ENCODE measurements at places on chromosomes 5 and 9. TPM values are rescaled to one million over a fixed set of nuclear protein-coding genes. Genes with fewer than 3 reads are reported as not detected.

DNA sequence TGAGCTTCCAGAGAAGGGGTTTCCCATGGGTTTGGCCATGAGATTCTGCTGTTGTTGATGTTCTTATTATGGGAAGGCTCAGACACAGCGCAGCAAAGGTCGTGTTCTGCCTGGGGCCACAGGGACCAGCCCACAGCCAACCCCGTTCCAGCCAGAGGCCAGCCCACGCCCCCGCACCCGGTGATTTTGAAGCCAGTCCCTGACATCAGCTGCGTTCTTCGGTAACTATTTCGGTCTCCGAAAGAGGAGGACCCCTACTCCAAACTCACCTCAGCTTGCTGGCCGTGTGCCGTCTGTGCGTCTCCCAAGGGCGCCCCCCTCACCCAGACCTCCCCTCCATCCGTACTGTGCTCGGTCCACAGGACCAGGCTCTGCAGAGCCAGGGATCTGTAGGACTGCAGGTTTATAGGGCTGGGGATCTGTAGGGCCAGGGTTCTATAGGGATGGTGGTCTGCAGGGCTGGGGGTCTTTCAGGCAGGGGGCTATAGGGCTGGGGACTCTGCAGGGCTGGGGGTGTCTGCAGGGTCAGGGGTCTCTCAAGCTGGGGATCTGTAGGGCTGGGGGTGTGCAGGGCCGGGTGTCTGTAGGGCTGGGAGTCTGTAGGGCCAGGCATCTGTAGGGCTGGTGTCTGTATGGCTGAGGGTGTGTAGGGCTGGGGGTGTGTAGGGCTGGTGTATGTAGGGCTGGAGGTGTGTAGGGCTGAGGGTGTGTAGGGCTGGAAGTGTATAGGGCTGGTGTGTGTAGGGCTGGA lies 11.8 kb downstream of the COL5A1 start:
- no peak for DNase-seq

DNA sequence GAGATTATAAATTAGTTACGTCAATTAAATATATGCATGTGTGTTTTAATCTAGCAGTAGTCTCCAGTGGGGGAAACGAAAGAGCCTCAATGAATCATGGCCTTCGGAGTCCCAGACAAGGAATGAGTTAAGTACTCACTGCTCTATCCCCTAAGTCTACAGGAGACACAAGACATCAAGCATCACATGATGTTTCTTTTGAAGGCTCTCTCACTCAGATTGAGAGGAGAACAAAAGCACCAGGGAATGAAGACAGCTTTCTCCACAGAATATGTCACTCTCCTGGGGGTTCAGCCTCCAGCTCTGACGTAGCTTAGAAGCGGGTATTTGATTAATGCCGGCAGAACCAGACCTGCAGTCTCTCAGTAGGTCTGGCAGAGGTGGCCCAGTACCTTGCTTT lies 381.4 kb downstream of the ACTL7B start:
- no peak for DNase-seq

DNA sequence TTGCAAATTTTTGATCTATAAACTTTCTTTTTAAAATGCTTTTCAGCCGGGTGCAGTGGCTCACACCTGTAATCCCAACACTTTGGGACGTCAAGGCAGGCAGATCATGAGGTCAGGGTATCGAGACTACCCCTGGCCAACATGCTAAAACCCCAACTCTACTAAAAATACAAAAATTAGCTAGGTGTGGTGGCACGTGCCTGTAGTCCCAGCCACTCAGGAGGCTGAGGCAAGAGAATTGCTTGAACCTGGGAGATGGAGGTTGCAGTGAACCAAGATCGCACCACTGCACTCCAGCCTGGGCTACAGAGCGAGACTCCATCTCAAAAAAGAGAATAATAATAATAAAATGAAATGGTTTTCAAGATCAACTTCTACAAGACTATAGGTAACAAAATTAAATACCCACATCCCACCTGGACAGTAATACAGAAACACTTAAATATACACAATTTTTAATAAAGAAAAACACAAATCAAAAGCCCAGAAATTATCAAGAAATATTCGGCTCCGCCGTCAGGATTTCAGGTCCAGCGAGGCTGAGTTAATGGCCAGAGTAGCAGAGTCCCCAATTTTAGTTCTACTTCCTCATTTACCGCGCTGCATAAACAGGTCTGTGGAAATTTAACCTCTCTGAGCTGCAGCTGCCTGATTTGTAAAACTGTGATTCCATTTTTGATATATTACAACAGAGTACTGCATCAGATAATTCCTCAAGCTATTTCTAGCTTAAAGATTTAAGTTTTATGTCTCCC lies 4.0 kb downstream of the TUT7 start:
- DNase-seq = no peak

Gene UNC13B
- polyA plus RNA-seq = 92.4 TPM

Gene SAPCD2
- 8.5 TPM for polyA plus RNA-seq

Gene PAEP
- polyA plus RNA-seq = not detected

DNA sequence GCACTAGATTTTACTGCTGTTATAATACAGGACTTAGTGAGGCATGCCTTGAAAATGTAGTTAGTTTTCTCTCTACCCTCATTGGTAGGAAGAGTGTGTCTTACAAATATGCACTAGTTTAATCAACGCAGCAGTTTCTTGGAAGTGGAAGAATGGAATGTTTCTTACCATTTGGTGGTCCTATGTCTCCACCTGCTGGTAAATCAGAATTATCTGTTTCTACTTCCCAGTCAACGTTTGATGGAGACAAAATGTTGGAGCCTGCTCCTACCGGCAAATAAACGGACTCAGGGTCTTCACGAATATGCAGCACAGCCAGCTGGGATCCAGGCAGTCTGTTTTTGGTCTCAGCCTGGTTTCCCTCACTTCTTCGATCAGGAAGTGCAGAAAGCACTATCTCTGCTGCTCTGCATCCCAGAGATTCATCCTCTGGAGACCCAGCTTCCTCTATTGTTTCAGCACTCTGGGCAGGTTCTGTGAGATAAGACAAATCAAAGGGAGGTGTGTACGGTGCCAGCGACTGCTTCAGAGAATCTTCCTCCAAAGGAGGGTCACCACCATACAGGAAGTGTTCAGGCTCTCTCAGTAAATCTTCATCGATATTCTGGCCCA lies 59.5 kb upstream of the PCA3 start:
- DNase-seq = peak; percentile 87

DNA sequence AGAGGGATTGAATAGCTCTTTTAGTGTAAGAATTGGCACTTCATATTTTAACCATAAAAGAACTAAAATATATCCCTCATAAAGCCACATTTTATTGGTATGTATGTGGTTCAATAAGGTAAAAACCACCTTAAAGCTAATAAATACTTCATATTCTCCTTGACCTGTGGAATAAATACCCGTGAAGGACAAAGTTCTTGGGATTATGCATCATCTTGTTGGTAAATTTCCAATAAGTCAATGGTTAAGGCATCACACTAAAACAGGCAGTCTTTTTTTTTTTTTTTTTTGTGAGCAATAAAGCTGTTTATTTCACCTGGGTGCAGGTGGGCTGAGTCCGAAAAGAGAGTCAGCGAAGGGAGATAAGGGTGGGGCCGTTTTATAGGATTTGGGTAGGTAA lies 161.9 kb downstream of the SNCAIP start:
- DNase-seq = no peak

Gene ELL2
- polyA plus RNA-seq = 25.3 TPM

- no peak for DNase-seq
Observed at GRCh38 chr9:117247266-117247665, 167.6 kb downstream of the ASTN2 start.

DNA sequence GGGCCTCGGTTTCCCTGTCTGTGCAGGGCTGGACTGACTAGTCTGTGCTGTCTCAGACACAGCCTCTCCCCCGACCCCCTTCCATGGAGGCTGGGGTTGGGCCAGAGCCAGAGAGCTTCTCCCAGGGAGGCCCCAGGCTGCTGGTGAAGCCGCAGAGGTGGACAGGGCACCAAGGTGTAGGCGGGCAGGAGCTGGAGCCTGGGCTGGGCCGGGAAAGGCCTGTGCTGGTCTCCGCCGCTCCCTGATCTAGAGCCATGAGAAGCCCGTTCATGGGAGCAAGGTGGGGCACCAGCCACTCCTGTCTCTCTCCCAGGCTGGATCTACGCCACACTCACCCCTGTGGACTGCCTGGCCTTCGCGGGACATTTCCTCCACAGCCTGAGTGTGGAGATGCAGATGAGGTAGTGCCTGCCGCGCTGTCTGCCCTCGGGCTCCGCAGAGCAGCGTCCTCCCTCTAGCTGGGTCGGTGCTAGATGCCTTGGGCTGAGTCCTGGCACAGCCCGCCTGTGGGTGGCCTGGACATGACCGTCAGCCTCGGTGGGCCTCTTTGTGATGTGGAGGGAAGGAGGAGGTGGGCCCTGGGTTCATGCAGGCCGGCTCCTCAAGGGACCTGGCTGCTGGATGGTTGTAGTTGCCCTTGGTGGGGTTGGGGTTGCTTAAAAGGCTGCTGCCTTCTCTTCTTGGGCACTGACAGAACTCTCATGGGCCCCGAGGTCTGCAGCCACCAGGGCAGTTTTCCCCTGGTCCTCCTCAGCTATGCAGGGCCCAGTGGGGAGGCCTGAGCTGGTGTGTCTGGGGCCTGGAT lies 79.4 kb downstream of the PHF2 start:
- peak; percentile 65 for DNase-seq

GRCh38 chr9:70566751-70567150 lies 152.3 kb upstream of the KLF9 start:
- no peak for DNase-seq

Gene RAI14
- 48.4 TPM for polyA plus RNA-seq

Gene CDH6
- 8.4 TPM for polyA plus RNA-seq

DNA sequence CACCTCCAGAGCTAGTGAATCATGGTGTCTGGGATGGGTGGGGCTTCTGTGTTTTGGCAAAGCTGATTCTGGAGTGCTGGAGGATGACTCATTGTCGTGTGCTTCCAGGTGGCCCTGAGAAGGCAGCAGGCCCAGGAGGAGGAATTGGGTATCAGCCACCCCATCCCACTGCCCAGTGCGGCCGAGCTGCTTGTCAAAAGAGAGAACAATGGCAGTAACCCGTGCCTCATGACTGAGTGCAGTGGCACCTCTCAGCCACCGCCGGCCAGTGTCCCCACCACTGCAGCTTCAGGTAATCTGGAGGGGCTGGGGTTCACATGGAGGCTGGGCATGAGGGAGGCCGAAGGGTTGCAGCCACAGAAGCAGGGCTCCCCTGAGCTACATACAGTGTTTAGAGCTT lies 5.4 kb downstream of the DMRT1 start:
- DNase-seq = peak; percentile 74

- no peak for DNase-seq
Observed at GRCh38 chr5:162187371-162187770, 119.8 kb downstream of the GABRG2 start.

DNA sequence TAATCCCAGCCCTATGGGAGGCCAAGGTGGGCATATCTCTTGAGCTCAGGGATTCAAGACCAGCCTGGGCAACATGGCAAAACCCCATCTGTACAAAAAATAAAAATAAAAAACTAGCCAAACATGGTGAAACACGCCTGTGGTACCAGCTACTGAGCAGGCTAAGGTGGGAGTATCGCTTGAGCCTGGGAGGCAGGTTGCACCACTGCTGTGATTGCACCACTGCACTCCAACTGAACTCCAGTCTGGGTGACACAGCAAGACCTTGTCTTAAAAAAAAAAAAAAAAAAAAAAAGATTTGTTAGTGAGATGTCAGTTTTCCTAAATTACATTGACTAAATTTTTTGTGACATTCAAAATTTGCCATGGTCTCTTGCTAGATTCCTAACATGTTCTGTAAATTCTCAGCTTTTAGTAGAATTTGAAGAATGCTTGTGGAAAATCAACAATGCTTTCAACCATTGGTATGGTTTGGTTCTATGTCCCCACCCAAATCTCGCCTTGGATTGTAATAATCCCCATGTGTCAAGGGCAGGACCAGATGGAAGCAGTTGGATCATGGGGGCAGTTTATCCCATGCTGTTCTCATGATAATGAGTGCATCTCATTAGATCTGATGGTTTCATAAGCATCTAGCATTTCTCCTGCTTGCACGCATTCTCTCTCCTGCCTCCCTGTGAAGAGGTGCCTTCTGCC lies 236.1 kb downstream of the ARRDC3 start:
- DNase-seq = no peak

Gene NIPAL4
- 0.16 TPM for polyA plus RNA-seq

DNA sequence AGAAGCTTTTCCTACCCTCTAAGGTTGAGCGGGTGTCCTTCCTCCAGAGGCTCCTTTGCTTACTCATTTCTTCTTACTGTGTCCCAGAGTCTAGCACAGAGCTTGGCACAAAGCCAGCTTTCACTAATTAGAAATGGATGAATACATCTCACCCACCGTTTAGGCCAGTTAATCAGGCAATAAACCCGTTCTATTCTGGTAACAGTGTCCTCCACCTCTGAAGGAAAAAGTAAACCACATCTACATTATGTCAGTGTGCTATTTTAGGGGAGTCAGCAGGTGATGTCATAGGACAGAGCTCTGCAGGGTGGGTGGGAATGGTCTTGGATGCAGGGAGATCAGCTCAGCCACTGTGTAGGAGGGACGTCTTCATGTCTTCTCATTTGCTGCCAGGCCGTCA lies 109.2 kb downstream of the OSTF1 start:
- no peak for DNase-seq

Gene TMEM232
- 5.7 TPM for polyA plus RNA-seq

Measured in left lung (tissue), 14 donors.